ENCODE measurements at places on chromosomes 16 and 17.
A peak's percentile ranks its signal among the peaks of the same experiment; 100 is the strongest.

GRCh38 chr17:74569020-74570003 is 2.0 kb upstream of the CD300H start:
- peak; percentile 30 for DNase-seq

DNA sequence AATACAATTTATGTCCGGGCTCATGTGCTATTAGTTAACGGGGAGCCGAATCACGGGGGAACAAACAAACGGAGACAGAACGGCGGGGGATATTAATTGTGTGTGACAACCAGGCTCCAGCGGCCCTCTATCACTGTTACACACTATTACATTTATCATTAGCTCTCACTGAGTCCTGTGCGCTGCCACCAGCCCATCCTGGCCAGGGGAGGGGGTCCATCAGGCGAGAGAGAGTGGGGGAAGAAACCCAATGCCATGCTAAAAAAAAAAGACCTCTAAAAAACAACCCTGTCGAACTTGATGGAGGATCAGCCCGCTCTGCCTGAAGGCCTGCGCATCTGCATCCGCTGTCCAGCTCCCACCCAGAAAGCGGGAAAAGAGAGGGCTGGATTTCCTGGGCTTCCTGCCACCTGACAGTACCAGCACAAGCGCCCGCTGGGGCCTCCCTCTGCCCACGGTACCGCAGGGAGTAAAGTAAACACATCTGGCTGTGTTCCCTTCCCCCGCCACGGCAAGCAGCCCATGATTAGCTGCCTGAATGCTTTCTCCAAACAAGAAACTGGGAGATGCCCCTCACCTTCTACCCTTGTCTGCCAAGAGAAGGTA is 41.7 kb downstream of the PIPOX start:
- peak; percentile 18 for DNase-seq

DNA sequence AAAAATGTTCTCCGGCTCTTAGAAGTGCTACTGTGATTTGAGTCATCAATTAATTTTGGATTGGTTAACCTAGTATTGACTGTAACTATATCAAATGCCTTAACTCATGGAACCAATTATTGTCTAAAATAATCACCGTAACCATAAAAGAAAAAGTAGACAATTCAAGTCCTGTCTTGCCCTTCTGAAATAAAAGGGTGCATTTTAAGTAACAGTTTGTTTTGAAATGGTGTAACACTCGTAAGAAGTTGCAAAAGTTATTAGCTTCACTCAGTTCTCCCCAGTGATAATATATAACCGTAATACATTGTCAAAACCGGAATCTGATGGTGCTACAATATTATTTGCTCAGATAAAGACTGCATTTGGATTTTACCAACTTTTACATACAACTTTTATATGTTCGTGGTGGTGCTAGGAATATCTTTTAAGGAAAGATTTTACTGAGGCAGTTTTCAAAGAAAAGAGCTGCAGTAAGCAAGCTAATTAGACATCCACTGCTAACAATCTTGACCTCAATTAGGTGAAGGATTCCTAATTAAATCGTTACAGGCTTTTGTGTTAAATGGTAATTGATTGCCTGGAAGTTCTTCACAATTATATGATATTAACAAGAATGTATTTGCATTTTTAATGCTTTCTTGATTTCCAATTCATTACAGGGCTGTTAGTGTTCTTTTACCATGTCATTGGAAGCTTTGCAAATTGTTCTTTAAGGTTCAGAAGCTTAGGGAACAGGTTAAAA is 413.1 kb upstream of the MON1B start:
- DNase-seq, result no peak

- no peak for DNase-seq
These were observed 10.4 kb downstream of the NHERF1 start for GRCh38 chr17:74758848-74759168.

DNA sequence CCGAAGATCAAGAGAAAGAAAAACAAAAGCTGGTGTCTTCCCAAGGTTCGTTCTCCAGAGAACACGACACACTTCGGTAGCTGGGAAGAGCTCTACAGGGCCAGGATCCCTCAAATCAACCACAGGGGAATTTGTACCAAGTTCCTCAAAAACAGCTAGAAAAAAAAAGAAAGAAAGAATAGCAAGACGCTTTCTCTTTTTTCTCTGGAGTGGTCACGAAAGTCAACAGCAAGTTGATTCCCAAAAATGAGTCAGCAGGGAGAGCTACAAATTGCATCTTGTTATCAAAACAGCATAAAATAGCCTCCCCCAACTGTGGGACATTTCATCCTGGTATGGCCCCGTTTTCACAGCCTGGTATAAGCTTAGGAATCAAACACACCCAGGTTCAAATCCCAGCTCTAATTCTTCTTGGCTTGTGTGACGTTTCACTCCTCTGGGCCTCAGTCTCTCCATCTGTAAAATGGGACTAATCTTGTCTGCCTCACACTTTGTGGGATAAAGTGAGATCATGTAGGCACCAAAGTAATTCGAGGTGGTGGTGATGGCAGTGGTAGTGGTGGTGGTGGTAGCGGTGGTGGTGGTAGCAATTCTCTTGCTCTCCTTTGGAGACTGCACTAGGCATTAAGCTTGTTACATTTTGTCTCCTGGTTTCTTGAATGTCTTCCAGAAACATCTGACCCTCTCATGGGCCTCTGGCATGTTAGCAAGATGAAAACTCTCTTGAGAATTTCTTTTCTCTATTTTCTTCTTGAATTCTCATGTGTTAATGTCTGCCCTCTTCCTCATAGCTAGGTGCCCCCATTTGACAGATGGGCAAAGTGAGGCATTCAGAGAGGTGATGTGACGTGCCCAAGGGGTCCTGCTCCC is 988 bp upstream of the IL21R start:
- no peak for DNase-seq

DNA sequence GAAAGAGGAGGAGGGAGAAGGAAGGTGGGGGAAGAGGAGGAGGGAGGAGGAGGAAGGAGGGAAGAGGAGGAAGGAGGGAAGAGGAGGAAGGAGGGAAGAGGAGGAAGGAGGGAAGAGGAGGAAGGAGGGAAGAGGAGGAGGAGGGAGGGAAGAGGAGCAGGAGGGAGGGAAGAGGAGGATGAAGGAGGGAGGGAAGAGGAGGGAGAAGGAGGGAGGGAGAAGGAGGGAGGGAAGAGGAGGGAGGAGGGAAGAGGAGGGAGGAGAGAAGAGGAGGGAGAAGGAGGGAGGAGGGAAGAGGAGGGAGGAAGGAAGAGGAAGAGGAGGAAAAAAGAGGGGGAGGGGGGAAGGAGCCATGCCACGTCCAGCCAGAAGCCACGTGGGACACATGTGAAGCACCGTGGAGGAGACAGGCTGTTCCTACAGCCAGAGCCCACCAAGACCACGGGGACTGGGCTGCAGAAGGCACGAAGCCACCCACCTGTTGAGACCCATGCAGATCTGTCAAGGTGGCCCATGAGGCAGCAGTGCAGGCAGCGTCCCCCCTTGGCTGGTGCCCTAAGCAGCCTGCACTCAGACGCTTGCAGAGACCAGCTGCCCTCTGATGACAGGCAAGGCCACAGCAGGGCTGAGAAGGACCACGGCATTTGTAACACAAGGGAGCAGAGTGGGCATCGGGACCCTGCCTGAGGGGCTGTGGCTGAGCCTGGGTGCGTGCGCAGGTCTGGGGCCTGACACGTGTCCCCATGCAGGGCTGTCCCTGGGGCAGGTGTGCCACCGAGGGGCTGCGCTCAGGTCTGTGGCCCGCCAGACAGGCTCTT is 10.3 kb downstream of the NDUFAF8 start:
- no peak for DNase-seq

DNA sequence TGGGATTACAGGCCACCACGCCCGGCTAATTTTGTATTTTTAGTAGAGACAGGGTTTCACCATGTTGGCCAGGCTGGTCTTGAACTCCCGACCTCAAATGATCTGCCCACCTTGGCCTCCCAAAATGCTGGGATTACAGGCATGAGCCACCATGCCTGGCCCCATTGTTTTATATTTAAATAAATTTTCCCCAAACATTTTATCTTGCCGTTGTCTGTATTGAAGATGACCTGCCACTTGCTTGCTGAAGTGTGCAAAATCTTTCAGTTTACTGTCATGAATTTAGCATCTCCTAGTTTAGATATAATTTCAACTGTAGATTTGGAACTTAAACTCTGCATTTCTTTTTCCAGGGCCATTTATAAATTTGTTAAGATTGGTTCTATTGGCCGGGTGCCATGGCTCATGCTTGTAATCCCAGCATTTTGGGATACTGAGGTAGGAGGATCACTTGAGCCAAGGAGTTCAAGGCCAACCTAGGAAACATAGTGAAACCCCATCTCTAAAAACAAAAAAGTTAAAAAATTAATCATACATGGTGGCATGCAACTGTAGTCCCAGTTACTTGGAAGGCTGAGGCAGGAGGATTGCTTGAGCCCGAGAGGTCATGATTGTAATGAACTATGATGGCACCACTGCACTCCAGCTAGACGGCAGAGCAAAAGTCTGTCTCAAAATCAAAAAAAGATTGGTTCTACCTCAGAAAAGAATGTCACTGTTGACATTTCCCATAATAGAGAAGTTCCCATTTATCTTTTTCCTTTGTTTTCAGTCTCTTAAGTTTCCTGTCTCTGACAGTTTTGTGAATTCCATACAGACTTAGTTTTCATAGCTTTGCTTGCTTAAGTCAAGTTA is 84.4 kb downstream of the VMP1 start:
- DNase-seq, result no peak

- DNase-seq, result no peak
These were observed 21.9 kb downstream of the SGSH start for GRCh38 chr17:80198144-80198661.

GRCh38 chr16:31460582-31461002 is 1.3 kb downstream of the ARMC5 start:
- no peak for DNase-seq

DNA sequence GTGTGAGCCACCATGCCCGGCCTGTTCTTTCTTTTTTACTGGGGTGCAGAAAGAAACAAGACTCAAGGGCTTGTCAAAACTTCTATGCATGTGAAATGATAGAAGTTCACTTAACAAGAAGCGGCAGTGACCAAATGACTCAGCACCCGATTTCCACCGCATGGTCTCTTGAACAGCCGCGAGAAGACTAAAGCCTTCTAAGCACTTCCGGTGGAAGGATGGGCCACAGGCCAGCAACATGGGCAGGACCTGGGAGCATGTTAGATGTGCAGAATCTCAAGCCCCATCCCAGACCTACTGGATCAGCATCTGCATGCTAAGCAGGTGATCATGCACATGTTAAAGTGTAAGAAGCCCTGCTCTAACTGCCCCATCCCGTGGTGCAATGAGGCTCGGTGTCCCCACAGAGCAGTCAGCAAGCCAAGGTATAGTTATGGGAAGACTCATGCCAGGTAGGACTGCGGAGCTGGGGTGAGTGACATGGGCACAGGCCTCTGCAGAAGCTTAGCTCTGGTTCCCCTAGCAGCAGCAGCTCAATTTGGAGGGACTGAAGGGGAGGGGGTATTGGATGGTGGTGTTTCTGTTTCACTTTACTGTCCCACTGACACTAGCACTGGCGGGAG is 88.5 kb upstream of the HNF1B start:
- DNase-seq, result no peak

DNA sequence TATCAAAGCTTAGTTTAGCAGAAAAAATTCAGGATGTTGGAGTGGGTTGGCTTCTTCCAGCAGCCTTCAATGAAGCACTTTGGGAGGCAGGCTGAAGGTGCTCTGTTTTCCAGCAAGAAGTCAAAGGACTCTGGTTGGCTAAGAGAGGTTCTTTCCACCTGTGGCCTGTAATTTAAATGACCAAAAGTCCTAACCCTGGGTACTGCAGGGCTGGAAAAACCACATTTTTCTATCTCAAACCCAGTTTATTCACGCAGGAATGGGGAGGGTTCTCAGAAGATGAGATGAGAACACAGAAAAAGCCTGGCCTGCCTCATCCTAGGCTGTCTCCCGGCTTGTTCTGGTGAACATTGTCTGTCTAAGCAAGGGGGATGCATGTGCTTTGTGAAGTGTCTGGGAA is 68.6 kb upstream of the ZFHX3 start:
- DNase-seq, result no peak

- DNase-seq, result no peak
These were observed 194.0 kb upstream of the CIBAR2 start for GRCh38 chr16:85306071-85306792.

- DNase-seq, result no peak
These were observed 760.9 kb downstream of the KCNJ18 start for GRCh38 chr17:22453181-22453580.

DNA sequence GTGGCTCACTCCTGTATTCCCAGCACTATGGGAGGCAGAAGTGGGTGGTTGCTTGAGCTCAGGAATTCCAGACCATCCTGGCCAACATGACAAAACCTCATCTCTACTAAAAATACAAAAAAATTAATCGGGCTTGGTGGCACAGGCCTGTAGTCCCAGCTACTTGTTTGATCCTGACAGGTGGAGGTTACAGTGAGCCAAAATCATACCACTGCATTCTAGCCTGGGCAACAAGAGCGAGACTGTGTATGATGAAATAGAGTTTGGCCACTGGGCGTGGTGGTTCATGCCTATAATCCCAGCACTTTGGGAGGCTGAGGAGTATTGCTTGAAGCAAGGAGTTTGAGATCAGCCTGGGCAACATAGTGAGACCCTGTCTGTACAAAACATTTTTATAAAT is 173.3 kb downstream of the TANC2 start:
- DNase-seq, result no peak

GRCh38 chr16:1146409-1146808 is 6.5 kb upstream of the CACNA1H start:
- no peak for DNase-seq

GRCh38 chr16:81449241-81449640 is 4.6 kb downstream of the CMIP start:
- DNase-seq, result no peak

DNA sequence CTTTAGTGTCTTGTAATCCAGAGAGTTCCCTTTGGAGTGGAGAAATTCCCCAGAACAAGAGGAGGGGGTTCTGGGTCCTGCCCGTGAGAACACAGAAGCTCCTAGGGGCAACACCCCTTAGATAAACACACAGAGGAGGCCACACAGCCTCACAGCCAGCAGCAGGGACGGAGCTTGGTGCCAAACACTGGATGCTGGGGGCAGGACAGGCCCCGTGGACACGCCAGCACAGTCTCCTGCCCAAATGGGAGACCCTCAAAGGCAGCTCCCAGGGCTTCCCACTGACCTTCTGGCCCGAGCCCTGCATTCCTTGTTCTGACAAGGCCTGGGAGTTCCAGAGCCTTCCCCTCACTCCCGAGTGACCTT is 31.8 kb upstream of the JPH3 start:
- DNase-seq, result no peak

- DNase-seq, result no peak
These were observed 42.4 kb downstream of the RNF157 start for GRCh38 chr17:76197911-76198310.

- no peak for DNase-seq
These were observed 16.0 kb upstream of the ZNF689 start for GRCh38 chr16:30626236-30626635.

GRCh38 chr16:70692130-70692872 is 6.4 kb upstream of the MTSS2 start:
- no peak for DNase-seq

GRCh38 chr16:23392223-23392600 is 60.8 kb downstream of the COG7 start:
- DNase-seq, result no peak

DNA sequence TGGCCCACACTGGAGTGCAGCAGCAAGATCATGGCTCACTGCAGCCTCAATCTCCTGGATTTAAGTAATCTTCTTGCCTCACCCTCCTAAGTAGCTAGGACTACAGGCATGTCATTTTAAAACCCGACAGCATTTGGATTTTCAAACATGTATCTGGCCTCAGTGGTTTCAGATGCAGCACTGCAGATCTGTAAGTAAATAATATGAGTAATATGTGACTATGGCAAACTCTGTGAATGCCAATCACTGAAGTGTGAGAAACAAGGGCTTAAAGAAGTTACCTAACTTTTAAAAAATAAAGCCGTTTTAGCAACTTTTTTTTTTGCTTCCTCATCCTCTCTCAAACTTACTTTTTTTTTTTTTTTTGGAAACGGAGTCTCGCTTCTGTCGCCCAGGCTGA is 11.9 kb downstream of the CEP20 start:
- no peak for DNase-seq

- no peak for DNase-seq
These were observed 13.4 kb downstream of the FBF1 start for GRCh38 chr17:75927286-75927922.
